SHP77 (cell line): ENCODE measurements at places on chromosomes 7 and 10.

DNA sequence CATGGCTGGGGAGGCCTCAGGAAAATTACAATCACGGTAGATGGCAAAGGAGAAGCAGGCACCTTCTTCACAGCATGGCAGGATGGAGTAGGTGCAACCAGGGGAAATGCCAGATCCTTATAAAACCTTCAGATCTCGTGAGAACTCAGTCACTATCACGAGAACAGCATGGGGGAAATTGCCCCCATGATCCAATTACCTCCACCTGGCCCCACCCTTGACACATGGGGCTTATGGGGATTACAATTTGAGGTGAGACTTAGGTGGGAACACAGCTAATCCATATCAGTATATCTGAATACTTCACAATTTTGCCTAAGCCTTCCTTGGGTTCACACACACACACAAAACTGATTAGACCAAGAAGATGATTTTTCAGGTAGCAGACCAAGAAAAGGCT lies 145.1 kb upstream of the COL1A2 start:
- DNase-seq: no peak

GRCh38 chr10:25573316-25573715 lies 360.7 kb upstream of the MYO3A start:
- no peak for DNase-seq

GRCh38 chr7:135672560-135673359 lies 10.4 kb downstream of the STMP1 start:
- peak; percentile 49 for DNase-seq

GRCh38 chr7:36686499-36686898 lies 37.8 kb downstream of the AOAH start:
- no peak for DNase-seq
